ENCODE measurements at places on chromosomes 2 and 18. TPM values are rescaled to one million over a fixed set of nuclear protein-coding genes. Genes with fewer than 3 reads are reported as not detected.

GRCh38 chr2:219676586-219676985, 49.2 kb downstream of the SLC4A3 start:
- no peak for DNase-seq

The TBR1 gene
- total RNA-seq: not detected

DNA sequence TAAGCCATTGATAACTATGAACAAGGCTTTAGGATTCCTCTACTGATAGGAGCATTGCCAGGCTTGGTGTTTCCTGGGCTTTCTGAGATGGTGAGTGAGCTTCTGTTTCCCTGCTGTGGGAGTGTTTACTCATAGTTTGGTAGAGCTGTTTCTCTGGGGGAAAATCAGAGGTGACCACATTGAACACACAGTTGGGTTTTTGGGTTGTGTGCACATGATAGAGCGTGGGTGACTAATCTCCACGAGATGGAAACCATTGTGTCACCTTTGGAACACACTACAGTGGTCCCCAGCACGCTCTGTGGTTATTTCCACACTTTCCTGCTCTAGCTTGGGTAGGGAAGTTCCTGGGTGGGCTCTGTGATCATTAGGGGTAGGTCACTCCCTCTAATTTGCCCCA, 5.4 kb downstream of the IL1R1 start:
- DNase-seq: no peak

- no peak for DNase-seq
These were observed 518.2 kb downstream of the NRXN1 start for GRCh38 chr2:50513724-50514123.

DNA sequence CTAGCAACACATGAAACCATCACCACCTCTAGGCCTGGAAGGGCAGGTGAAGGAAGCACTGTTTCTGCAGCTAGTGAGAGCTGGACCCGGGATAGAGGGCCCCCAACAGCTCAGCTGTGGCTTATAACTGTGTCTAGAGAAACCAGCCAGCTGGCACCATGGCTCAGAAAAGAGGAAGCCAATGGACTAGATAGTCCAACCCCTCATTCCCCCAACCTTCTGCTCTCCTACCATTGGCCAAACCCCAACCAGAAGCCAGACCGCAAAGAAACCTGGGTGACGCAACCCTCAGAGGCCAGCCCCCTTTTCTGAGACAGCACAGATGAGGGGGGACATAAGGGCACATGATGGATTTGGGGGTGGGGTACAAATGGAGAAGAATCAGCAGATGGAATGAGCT, 24.3 kb downstream of the SMYD1 start:
- DNase-seq: no peak

- no peak for DNase-seq
These were observed 38.4 kb upstream of the APCDD1 start for GRCh38 chr18:10416065-10416464.

GRCh38 chr2:41498781-41499180, 549.0 kb upstream of the PKDCC start:
- no peak for DNase-seq

DNA sequence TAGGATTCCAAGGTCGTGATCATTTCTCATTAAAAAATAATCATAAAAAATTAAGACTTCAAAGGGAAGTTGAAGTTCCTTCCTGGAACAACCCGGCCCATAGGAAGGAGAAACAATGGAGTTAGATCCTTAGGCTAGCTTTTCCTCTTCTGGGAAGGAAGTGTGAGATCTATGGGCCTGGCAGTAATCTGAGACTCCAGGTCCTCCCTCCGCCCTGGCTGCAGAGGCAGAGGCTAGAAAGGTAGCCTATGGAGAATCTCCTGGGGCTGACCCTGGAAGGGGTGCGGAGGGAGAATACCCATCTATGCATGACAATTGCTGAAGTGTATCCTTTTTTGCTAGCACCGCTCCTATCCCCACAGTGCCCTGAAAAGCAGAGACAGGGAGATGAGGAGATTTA, 37.9 kb downstream of the TRIB2 start:
- no peak for DNase-seq

The SERPINB10 gene
- total RNA-seq: 1.2 TPM

DNA sequence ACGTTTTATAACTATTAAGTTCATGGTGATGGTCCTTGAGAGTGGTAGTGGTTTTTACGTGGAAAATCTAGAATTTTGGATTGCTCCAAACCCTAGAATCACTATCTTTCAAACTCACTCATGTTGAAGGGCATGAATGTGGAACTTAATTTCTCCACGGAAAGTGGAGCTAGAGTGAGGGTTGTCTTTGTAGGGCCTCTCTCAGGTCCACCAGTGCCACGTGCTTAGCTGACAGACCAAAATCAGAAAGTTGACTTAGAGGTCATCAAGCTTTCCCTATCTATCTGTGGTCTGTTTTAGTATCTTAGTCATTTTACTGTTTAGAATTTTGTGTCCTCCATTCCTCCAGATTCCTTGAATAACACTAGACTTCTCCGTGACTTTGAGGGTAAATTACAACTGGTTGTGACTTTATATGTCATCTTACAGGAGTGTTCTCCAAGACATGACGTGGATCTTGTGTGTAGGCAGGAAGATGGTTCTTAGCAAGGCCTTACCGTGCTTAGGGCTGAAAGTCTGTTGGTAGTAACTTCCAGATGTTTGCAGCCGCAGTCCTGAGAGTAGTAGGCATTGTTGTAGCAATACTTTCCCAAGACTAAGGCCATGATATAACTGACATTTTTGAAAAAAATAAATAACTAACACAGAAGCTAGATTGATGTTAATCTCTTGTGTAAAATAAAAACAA, 26.8 kb downstream of the DIS3L2 start:
- no peak for DNase-seq

- DNase-seq: no peak
These were observed 110.1 kb downstream of the MAIP1 start for GRCh38 chr2:200065477-200065876.

DNA sequence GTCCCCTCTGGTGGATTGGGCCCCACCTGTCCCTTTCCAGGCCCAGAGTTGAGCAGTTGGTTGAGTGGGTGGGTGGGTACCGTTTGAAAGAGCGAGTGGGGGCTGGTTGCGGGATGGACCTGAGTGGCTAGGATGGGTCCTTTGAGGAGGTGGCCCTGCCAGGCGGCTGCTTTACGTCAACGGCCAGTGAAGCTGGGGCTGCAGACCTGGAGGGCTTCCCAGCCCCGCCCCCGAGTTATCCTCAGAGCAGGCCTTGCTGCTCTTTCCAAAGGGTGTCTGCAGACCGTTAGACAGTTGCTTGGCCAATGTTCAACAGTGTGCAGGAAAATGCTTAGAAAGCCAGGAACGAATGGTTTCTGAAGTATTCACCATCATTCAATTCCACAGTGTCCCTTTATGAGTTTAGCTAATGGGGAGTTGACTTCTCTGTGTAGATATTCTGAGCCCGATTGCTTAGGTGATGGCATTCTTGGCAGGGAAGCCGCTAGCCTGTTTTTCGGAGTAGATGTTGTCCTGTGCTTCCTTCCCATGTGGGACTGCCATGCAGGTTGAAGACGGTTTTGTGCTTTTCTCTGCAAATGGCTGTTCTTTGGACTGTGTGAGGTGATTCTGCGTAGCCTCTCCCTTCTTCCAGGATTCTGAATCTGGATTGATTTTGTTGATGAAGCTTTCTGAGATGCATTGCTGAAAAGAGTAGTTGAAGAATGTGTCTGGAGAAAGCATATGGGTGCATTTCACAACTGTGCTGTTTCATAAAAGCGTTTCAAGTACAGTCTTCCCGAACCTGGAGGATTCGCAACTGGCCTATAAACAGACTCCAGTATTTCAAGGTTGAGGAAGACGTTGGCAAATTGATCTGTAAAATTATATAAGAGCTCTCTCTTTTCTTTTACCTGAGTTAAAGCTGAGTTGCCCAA, 45.8 kb downstream of the LDLRAD4 start:
- no peak for DNase-seq

Data from SK-MEL-5 (cell line).